ENCODE measurements at places on chromosomes 1 and 21.

DNA sequence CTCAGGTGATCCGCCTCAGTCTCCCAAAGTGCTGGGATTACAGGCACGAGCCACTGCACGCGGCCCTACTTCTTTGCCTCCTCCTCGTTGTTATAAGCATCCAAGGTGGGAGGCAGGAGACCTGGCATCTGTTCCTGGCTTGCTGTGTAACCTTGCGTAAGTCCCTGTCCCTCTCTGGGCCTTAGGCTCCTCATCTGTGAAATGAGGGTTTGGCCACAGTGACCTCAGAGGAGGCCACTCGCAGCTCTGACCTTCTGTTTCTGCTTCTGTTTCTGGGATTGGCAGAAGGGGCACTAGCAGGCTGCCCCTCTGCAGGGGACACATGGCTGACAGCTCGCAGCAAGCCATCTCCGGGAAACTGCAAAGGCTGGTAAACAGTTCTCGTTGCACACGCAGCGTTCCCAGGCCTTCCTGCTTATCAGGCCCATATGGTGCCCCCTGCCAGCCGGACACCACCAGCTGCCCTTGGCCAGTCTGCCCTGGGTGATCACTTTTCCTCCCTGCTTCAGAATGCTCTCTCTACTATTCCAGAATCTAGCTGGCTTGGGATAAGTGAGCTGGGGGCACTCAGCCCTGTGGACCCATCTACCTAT is 2.6 kb upstream of the LDLRAP1 start:
- DNase-seq: no peak

DNA sequence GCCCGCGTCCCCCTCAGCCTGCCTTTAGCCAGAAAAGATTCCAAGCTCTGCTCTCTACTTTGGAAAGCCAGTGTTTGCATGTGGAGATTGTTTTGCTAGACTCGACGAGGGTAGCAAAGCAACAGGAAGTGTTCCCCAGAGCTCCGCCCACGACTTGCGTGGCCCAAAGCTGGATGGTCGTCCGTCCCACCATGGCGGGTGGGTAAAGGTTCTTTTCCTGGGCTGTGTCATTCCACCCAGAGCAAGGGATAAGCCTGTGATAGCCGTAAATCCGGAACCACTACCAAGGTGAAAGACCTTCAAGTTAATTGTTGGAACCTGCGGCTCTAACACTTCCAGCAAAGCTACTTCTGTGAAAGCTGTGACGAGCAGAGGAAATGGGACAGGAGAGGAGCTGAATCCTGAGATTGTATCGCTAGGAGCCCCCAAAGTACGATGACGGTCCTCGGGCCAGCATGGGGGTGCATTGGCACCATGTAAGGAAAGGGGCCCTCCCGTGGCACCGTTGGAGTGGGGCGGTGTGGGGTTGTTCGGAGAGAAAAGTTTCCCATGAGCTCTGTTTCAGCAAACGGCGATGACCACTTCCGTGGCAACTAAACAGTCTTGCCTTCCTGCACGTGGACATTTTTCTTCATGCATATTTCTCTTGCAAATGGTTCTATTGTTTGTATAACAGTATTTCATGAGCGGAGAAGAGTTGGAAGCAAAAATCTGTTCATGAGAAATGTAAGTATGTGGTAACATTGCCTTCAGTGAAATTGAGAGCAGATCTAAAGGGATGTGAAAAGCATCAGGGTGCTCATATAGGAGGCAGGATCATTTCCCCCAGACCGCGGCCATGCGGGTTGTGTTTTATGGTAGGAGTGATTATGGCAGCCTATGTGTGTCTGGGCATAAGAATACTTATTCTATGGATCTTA is 8.4 kb downstream of the MX2 start:
- DNase-seq: peak; percentile 49

- no peak for DNase-seq
These were observed 47.8 kb upstream of the SRSF10 start for GRCh38 chr1:24027838-24028468.

DNA sequence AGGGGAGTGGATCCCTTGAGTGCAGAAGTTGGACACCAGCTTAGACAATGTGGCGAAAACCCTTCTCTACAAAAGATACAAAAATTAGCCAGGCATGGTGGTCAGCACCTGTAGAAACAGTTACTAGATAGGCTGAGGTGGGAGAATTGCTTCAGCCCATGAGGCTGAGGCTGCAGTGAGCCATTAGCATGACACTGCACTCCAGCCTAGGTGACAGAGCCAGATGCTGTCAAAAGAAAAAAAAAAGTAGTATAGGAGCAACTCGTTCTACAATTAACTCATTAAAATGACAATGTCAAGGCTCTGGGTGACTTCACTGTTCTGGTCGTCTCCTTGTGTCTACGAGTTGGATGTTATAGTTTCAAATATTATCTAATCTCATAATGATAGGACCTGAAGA is 370.6 kb upstream of the NCAM2 start:
- DNase-seq: no peak

DNA sequence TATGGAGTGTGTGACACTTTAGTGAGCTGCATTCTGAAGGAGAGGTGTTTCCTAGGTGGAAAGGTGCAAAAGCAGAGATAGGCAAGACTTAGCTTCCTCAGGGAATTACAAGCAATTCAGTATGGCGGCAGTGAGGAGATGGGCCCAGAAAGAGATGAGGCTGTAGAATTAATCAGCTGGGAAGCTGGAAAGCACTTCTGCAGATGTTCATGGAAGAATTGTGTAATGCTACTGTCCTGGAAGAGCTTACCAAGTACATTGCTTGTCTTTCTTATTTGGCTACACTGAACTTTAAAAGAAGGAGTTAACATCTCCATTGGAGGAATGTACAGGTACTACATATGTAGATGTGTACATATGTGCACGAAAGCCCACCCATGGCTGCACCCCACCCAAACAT is 103.7 kb upstream of the DPT start:
- DNase-seq: no peak

DNA sequence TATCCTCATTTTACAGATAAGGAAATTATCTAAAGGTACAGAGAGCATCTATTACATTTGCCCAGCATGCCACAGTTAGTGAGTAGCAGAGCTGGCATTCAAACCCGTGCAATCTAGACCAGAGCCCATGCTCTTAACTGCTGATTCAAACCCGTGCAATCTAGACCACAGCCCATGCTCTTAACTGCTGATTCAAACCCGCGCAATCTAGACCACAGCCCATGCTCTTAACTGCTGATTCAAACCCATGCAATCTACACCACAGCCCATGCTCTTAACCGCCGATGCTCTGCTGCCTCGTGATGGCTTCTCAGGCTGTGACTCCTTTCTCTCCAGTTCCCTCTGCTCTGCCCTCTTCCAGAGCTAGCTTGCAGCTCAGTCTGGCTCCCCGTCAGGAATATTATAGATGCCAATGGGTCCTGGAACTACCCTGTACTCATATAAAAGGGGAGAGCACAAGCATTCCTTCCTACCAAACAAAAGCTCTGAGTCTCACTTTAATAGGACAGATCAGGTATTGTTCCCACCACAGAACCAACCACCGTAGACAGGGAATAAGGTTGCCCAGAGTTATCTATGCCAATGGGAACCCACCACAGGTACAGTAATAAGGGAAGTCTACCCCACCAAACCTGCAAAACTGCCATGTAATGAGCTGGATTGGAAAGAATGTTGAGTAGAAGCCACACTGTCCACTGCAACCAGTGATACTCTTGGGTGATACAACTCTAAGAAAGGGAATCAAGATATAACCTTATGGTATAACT is 78.4 kb downstream of the SMYD3 start:
- DNase-seq: no peak

GRCh38 chr1:78843546-78843945 is 163.0 kb downstream of the ADGRL4 start:
- DNase-seq: no peak

DNA sequence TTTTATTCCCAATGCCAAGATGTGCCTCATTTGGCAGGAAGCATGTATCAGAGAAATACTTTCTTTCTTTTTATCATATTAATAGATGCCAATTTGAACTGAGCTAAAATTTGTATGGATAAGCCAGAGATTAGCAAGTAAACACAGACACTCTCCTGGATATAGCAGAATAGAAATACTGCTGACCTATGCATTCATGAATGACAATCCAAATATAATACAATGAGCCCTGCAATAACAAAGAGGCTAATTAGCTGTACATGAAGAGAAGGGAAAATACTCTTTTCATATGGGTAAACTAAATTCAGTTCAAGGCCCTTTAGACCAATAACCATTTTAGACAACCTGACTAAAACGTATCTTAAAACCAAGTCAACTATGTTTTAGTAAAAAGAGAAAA is 388.1 kb upstream of the NR5A2 start:
- DNase-seq: no peak

DNA sequence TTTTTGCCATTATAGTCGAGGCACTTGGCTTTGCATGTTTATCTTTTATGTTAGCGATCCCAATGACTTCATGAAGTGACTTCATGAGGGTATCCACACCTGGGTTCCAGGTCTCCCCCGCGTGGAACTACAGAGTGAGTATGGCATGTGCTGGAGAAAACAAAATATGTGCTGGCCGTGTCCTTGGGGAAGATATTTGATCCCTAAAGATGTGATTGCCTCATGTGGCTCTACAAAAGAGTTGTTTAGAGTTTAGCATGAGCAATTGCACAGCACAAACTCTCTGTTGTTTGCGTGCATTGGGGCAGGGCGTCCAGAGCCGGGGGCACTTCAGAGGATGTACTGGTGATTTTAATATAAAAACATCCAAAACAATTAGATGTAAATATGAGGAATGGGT is 4.8 kb downstream of the IL10RB start:
- DNase-seq: no peak

DNA sequence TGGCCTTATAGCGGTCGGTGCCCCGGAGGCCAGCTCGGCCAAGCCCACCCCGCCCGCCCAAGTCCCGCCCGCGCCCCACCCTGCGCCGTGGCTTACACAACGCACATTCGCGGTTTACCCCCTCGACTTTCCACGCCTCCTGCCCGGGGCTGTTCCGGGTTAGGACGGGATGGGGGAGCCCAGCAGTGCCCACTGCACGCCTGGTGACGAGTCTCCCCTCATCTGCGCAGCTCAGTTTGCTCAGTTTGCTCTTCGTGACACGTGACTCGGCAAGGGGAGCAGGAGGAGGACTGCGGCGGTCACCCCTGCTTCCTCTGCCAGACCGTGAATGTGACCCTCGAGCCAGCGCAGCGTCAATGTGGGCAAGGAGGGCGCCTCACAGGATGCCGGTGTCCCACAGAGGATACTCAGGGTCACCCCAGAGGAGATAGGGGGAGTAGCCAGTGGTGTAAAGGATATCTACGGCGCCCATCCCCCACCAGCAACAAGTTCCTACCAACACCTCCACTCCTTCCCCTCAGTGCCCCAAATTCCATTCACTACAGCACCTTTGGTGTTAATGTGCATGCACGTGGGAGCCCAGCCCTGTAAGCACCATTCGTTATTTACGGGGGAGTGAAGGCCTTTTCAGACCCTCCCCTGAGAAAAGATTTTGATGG is 350 bp upstream of the S100A6 start:
- peak; percentile 70 for DNase-seq

DNA sequence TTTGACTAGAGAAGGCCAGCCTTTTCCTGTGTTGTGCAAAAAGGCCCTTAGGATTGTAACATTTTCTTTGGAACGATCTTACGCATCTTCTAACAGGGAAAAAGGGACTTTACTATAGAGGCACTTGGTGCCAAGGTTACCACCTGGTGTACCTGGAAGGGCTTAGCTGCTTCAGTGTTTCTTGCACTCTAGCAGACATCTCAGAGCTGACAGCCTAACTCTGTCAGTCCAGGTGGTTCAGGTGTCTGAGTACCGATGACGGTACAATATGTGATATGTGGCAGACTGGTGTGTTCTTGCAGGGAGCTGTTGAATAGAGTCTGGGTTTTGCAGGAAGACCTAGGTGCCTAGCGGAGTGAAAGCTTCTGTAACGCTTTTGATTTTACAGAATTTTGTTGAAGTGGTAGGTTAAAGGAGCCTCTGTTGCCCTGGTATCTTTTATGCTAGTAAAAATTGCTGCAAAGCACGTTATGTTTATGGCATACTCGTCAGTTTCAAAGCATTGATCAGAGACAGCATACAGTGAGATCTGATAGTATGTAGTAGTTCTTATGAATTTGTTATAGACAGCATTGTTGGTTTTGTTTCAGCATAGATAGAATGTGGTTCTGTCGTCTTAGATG is 1.4 kb downstream of the MAGI3 start:
- DNase-seq: peak; percentile 11

DNA sequence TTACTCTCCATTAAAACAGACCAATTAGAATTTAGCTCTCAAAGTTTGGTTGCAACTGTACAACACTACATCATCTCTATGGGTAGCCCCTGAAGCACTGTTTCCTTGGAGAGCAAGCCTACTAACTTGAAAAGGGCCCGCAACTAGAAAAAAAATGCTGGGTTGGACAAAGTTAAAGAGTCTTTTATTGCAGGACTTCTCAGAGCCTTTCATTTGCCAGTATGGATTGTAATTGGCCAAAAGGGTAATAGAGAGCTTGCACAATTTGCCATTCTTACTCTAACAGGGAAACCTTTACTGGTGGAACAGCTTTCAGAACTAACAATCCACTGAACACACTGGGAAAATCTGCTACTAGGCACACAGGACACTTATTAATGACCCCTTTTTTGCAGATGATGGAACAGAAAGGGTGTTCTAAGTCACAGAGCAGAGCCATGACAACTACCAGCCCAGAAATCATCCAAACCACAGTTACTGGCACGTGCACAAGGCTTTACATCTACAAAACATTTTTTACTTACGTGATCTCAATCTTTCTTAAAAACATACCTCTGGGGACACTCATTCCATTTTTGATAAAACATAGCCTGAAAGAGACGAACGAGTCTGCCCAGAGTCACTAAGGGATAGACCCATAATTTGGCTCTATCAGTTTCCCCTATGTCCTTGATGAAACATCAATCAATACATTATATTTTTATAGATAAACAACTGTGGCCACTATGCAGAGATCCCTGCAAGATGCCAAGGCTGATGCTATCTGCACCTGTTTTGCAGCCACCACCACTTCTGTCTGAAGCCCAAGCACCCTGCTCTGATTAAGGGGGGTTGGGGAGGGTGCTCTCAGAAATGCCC is 176.3 kb upstream of the EDN2 start:
- DNase-seq: no peak

DNA sequence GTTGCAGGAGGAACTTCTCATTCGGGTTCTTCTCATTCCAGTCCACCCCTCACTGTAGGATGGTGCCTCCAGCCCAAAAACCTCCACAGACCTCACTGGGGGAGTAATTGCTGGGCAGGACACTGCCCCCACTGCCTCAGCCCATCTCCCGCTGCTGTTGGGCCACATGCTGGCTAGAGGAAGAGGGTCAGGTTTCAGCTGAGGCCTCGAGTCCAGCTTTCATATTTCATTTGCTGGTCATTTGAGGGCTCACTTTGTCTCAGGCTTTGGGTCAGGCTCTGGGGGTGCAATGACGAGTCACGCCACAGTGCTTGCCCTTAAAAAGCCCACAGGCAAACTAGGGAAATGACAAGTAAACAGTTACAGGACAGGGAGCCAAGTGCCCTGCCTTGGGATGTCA is 9.3 kb downstream of the CDK18 start:
- no peak for DNase-seq

GRCh38 chr1:221907166-221907932 is 165.5 kb upstream of the DUSP10 start:
- DNase-seq: no peak

DNA sequence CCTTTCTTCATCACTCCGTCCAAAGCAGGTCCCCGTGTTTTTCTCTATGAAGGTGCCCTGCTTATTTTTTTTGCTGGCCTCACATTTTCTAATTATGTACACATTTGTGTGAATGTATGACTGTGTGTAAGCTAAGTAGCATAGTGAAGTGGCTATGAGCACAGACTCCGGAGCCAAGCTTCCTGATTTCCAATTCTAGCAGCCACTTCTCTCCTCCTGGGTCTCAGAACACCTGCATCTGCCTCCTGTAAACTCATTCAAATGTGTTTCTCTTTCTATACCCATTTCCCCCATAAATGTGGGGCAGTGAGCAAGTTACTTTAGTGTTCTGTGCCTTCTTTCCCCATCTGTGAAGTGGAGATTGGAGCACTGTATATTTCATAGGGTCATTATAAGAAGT is 2.1 kb downstream of the SLAMF6 start:
- DNase-seq: no peak

All from activated naive CD4-positive, alpha-beta T cell treated with anti-CD3 and anti-CD28 coated beads, Interleukin-2, amount 50 U/mL, for 72 hours (primary cell).